ENCODE measurements at places on chromosomes 5 and 9.

GRCh38 chr5:54302267-54302687 lies 8.1 kb downstream of the ARL15 start:
- DNase-seq: no peak

DNA sequence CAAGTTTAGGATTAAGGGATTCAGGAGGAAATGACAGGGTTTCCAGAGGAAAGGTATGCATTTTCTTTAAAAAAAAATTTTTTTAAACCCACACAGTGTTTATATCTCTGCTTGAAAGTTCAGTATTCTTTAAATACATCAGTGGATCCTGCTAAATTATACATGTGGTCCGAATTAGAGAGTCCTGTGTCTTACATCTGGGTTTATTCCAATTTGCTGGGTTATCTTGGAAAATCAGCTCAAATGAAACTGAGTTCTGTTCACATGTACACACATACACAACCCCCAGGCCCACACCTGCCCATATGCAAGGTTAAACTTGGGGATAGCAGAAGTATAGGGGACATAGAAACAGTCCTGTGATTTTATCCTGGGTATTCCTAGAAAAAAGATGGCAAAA lies 493.7 kb downstream of the ZNF608 start:
- DNase-seq: no peak

GRCh38 chr5:66802941-66803340 lies 206.7 kb downstream of the MAST4 start:
- no peak for DNase-seq

DNA sequence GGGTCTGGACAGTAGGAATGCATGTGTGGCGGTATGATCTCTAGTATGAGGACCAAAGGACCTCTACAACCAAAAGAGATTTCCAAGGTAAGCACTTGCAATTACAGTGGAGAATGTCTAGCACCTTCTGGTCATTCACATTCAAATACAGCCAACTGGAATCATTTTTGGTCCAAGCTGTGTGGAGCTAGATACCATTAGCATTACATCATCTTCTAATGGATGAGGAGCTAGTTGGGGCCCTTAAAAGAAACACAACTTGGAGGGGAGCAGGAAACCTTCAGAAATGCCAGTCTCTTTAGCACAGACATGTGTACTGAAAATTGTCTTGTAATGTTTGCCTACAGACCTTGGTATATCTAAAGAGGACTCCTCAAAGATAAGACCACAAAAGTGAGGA lies 244.7 kb downstream of the BNC2 start:
- no peak for DNase-seq

- no peak for DNase-seq
Observed at GRCh38 chr9:10701906-10702305, 89.1 kb upstream of the PTPRD start.

DNA sequence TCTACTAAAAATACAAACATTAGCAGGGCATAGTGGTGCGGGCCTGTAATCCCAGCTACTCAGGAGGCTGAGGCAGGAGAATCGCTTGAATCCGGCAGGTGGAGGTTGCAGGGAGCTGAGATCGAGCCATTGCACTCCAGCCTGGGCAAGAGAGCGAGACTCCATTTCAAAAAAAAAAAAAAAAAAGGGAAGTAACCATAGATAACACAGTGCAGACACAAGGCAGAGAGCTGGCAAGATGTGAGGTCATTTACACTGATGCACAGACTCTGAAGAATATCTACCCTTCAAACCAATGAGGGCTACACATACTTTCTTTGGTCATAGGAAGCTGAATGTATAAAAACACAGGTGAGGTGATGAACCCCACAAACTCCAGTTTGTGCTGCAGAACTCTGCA lies 131.9 kb downstream of the DCP2 start:
- DNase-seq: no peak

GRCh38 chr5:108312258-108312657 lies 69.6 kb downstream of the FBXL17 start:
- DNase-seq: no peak

DNA sequence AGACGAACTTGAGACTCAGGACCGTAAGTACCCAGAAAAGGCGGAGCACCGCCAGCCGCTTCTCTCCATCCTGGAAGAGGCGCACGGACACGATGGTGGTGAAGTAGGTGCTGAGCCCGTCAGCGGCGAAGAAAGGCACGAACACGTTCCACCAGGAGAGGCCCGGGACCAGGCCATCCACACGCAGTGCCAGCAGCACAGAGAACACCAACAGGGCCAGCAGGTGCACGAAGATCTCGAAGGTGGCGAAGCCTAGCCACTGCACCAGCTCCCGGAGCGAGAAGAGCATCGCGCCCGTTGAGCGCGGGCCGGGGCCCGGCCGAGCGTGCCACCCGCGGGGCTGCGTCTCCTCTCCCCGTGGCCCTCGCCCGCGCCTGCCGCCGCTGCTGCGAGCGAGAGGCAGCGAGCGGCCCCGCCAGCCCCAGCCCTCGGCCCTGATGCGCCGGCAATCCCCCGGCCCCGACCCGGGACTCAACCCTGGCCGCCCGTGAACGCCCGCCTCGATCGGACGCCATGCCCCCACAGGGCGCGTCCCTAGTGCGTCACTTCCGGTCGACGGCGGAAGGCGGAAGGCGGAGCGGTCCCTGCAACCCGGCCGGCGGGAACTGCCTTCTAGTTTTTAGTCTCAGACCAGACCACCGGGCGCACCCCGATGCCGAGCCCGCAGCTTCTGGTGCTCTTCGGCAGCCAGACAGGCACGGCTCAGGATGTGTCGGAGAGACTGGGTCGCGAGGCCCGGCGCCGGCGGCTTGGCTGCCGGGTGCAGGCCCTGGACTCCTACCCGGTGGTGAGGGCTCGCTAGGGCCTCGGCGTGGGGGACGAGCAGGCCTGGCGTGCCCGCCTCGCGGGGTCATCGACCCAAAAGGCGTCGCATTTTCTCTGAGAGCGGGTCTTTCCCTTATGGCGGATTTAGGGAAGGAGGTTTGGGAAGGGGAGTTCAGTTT lies at the start of the genes NDOR1 and TMEM203:
TSS of gene NDOR1 (plus strand) at position 575 of the 944 bp plus-strand sequence. CDS start at position 653, 78 bp downstream.
TSS of gene TMEM203 (minus strand) at position 523 of the 944 bp plus-strand sequence. CDS start at position 289, 234 bp downstream.
- peak; percentile 93 for DNase-seq

- DNase-seq: no peak
Observed at GRCh38 chr9:15374310-15374709, 48.4 kb upstream of the SNAPC3 start.

- DNase-seq: no peak
Observed at GRCh38 chr5:155919725-155920124, 407.2 kb upstream of the SGCD start.
